Endothelial cell (in vitro differentiated cells): ENCODE measurements at places on chromosomes 4 and X.

- no peak for DNase-seq
Observed at GRCh38 chr4:118727360-118727759, 42.2 kb downstream of the METTL14 start.

DNA sequence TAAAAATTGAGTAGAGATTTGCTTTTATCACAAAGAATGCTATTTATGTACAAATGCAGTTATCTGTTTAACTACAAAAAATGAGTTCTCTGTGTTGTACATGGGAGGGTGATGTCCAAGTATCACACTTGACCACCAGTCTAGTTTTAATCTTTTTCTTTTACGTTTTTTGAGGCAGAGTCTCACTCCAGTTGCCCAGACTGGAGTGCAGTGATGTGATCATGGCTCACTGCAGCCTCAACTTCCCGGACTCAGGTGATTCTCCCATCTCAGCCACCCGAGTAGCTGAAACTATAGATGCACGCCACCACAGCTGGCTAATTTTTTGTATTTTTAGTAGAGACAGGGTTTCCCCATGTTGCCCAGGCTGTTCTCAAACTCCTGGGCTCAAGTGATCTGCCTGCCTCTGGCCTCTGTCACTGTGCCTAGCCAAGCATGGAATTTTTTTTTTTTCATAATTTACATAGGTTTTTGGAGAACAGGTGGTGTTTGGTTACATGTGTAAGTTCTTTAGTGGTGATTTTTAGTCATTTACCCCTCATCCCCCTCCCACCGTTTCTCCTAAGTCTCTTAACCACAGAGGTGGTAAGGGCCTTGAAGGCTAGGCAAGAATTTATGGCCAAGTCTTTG is 47.9 kb upstream of the RPA4 start:
- no peak for DNase-seq

- no peak for DNase-seq
Observed at GRCh38 chr4:164748375-164748774, 5.6 kb upstream of the SMIM31 start.

GRCh38 chrX:51955200-51955599 is 61.8 kb downstream of the MAGED1 start:
- DNase-seq = no peak

- no peak for DNase-seq
Observed at GRCh38 chrX:54430519-54430918, 9.7 kb upstream of the TSR2 start.

DNA sequence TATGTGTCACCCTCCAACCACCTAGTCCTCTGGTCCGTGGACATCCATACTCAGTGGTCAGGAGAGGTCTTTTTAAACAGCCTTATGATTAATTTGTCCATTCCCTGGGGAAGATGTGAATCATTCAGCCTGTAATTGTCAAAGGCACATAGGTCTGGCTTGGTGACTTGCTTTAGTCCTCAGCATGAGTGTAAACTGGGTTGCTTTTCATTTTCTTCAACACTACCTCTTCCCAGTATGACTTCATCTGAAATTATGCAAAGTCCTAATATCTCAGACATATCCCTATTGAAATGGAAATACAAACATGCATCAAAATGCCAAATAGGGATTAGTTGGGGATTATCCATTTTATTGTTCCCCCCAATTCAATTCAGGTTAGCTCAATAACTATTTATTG is 208.3 kb upstream of the AMOT start:
- DNase-seq = no peak
